Chondrocyte (in vitro differentiated cells): ENCODE measurements at places on chromosomes 16 and 17. TPM values are rescaled to one million over a fixed set of nuclear protein-coding genes. Genes with fewer than 3 reads are reported as not detected.

DNA sequence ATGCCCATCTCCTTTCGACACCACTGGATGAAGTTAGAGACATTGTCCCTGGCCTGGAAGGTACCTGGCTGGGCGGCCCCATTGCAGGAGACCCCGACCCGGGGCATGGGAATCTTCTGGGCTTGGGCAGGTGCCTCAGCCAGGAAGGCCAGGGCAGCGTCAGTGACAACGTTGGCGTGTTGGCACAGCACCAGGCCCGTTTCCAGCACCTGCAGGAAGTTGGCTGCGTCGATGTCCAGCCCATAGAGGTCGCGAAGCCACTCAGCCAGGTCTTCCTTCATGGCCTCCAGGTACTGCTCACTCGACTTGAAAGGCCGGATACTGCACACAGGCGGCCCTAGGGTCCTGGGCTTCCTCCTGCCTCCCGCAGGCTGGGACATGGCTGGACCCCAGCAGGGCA lies 568 bp downstream of the GAS2L2 start:
- no peak for DNase-seq

- peak; percentile 77 for DNase-seq
These were observed 7.2 kb downstream of the VPS4A start for GRCh38 chr16:69318177-69318910.

GRCh38 chr16:24270721-24271442 lies 14.7 kb downstream of the CACNG3 start:
- DNase-seq = no peak

DNA sequence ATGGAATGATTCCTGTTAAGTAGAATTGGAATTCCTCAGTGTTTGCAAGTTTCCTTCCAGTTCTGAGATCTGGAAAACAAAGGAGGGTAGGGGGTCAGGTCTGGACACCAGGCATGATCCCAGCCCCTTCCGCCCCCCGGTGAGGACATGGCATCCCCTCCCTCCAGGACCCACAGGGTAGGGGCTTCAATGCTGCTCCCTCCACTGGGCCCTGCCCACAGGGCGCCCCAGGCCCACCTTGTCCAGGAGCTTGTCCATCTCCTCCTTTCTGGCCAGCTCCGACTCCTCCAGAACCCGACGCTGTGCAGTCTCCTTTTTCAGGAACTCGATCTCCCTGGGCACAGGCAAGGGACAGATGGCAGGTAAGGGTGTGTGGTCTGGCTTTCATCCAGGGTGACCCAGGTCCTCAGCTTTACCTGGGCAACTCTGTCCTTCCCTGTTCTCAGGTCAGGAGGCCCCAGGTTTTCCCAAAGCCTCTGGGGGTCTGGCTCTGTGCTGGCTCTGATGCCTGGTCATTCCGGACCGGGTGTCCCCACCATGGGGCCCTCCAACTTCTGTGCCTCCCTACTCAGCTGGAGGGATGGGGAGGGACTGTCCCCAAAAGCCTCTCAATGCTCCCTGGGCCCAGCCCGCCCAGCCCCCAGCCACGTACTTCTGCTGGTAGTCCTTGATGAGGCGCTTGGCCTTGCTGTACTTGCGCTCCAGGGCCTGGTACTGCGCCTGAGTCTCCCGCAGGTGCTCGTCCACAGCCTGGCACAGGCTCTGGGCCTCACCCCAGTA lies 5.5 kb upstream of the SAMD14 start:
- DNase-seq = no peak

Gene CLDN9
- total RNA-seq = not detected in 3 replicates

- DNase-seq = no peak
These were observed 28.6 kb upstream of the TNS4 start for GRCh38 chr17:40529991-40530390.

DNA sequence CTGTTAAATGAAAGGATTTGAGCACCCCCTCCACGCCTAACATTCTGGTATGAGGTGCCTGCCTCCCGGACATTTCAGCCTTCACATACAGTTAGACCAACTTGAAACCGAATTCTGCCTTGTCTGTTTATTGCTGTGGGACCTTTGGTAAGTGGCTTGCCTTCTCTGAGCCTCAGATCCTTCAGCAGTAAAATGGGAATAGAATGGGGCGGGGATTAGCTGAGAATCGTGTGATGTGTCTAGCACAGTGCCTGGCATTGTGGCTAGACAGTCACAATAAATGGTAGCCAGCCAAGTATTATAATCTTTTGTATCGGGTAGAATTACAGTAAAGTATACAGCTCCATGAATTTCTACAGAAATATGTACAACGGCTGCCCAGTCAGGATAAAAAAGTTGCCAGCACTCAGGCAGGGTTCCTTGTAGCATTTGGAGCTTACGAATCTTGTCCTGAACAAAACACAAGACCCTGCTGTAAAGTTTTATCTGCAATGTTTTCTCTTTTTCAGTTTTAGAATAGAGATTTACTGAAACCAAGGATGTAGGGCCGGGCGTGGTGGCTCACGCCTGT lies 786 bp downstream of the TMC7 start:
- DNase-seq = no peak

- DNase-seq = no peak
These were observed 26.0 kb downstream of the ERCC4 start for GRCh38 chr16:13945744-13946485.

GRCh38 chr16:88593489-88593888 lies 23.3 kb downstream of the ZC3H18 start:
- DNase-seq = no peak

DNA sequence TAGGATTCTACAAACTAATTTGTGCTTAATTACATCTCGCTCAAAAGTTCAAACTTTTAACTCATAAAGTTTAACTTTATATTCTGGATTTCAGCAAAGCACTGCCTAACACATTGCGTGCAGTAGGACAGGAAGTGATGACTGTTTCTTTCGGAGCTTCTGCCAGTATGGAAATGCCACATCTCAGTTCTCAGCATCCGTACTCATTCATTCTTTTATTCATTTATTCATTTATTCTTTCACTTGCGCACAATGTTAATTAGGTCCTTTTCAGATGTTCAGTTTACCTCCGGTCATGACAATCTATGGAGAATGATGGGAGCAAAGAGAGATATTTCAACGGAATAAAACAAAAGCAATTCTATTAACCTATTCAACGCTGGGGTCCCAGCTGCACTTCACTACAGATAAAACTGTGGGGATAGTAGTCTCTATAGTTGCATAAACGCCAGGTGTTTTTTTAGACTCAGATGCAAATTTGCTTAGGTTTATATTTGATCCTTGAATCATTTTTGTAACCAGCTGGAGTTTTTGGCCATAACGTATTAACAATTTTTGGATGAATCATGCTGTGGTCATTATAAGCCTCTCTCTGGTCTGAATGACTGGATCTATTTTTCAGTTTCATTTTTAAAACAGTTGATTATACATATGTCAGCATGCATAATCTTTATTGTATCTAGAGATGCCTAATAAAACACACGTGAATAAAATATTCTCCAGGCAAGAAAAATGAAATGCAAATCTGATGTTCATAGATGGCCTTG lies 143.9 kb downstream of the KCNJ2 start:
- no peak for DNase-seq

Gene C17orf107
- 1.5 to 1.8 TPM (median 1.6 TPM) in 3 replicates for total RNA-seq

GRCh38 chr16:52577130-52577706 lies 30.3 kb upstream of the TOX3 start:
- no peak for DNase-seq

DNA sequence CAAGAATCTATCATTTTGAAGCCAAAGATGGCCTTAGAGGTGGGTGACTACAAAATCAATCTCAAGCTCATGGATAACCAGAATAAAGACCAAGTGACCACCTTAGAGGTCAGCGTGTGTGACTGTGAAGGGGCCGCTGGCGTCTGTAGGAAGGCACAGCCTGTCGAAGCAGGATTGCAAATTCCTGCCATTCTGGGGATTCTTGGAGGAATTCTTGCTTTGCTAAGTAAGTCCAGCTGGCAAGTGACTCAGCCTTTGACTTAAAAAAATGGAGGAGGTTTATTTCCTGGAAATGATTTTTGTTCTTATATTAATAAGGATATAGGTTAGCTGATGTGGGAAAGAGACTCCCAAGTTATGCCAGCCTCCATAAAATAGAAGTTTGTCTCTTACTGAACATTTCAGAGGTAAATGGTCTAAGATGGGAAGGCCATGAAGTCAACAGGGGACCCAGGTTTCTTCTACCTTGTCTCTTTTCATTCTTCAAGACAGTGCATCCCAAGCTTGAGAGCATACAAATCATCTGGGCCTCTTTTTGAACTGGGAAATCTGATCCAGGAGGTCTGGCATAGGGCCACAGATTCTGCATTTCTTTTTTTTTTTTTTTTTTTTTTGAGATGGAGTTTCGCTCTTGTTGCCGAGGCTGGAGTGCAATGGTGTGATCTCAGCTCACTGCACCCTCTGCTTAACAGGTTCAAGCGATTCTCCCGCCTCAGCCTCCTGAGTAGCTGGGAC lies 19.8 kb upstream of the TANGO6 start:
- DNase-seq = no peak

DNA sequence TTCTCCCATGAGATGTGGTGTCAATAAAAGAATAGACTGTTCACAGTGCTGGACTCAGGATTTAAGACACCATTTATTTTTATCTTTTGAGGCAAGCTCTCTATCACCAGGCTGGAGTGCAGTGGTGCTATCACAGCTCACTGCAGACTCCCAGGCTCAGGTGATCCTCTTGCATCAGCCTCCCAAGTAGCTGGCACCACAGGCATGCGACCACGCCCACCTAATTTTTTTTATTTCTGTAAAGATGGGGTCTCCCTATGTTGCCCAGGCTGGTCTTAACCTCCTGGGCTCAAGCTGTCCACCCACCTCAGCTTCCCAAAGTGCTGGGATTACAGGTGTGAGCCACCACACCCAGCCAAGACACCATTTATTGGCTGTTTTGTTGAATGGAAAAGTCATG lies 18.6 kb upstream of the DRG2 start:
- DNase-seq = no peak

DNA sequence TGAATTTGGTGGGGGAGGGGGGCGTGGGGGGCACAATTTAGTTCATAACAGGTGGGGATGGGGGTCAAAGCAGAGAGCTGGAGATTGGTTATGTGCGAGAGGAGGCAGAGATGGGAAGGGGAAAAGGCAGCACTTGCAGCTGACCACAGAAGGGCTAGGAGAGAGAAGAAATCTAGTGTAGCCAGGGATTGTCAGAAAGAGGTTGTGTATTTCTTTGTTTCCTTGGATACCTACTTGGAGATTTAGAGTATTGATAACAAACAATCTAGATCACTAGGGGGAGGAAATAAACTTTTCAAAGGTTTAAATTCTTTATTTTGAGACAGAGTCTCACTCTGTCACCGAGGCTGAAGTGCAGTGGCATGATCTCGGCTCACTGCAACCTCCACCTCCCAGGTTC lies 47.1 kb upstream of the YPEL2 start:
- no peak for DNase-seq

DNA sequence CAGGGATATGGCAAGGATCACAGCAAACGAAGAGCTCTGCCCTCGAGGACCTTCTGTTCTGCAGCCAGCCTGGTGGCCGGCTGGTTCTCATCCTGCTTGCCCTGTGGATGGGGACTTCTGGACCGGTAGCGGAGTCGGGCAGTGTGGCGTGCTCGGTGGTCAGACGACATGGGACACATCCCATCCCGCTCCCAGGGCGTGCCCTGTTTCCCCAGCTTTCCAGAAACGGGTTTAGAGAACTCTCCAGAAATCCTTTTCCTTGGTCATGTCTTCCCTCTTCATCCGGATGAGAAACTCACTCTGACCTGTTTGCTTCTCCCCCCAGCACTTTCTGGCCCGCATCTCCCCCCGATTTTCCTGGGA lies 115.8 kb downstream of the OR1D5 start:
- peak; percentile 65 for DNase-seq

DNA sequence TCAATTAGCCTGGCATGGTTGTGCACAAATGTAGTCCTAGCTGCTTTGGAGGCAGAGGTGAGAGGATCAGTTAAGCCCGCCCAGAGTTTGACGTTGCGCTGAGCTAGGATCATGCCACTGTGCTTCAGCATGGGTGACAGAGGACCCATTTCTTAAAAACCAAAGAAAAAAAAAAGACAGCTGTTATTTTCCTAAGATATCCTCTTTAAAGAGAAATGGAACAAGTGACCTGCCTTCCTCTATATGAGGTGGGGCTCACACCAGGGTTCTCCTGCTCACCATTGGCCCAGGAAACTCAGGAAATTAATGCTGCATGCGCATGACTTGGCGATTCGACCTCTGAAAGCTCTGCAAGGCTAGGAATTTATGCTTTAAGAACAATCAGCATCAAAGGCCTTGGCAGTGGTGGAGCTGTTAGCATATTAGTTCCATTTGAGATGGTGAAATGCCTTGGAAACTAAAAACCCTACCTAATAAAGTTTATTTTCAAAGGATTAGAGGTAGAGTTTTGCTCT lies 108.3 kb downstream of the RBFOX1 start:
- DNase-seq = no peak

GRCh38 chr16:85490407-85491057 lies 122.6 kb upstream of the GSE1 start:
- DNase-seq = no peak

- DNase-seq = no peak
These were observed 1.9 kb upstream of the HSF4 start for GRCh38 chr16:67162506-67163163.

- no peak for DNase-seq
These were observed 19.8 kb upstream of the SHISA6 start for GRCh38 chr17:11221196-11221595.

Gene DDX5
- total RNA-seq = 582 to 747 TPM (median 611 TPM) in 3 replicates

DNA sequence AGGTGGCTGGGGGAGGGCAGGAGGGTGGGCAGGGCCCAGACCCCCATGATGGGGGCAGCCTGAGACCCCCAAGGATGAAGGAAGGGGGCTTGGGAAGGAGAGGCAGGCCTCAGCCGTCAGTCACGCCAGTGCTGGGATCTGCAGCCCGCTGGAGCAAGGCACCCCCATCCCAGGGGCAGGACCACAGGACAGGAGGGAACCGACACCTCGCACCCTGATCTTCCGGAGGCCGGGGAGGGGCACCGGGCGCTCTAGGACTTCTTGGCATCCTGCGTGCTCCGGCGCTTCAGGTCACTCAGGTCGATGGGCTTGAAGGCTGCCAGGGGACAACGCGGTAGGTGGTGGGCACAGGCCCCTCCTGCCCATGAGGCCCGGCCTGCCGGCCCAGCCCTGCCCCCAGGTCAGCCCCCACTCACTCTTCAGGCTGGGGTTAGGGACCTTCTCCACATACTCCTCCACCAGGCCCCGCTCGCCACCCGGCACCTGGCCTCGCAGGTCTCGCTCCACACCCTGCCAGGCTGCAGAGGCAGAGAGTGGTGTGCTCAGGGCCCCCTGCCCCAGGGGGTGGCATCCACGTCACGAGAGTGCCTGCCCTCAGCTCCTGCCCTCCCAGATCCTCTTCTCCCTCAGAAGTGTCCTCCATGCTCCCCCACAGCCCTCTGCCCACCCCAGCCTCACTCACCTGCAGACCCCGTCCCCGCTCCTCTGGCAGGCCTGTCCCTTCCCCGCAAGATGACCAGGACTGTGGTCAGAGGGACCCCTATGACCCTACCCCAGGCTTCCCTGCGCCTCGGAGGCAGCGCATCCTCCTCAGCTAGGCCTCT lies 9.9 kb downstream of the MCRIP1 start:
- no peak for DNase-seq

- no peak for DNase-seq
These were observed 65.0 kb downstream of the ZNF778 start for GRCh38 chr16:89282523-89282922.

Gene ASIC2
- not detected in 3 replicates for total RNA-seq
